ENCODE measurements at places on chromosomes 1 and 21.

DNA sequence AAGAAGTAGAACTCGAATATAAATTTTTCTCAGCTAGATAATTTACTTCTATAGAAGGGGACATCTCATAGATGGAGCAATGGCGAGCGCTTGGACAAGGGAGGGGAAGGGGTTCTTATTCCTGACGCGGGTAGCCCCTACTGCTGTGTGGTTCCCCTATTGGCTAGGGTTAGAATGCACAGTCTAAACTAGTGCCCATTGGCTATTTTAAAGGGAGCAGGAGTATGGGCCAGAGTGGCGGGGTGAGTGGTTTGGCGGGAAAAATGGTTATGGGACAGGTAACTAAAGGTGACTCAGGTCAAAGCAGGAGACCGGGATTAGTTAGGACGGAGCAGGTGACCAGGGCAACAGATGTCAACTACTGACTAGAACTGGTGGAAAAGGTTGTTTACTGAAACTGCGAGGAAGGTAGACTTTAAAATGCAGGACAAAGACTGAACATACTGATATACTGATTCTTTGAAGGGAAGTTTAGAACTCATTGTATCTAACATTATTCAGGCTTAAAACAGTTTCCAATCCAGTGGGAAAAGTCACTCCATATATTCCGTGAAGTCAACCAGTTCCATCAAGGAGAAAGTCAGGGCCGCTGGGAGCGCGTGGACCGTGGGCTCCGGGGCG, 940 bp upstream of the ATAD3A start:
- no peak for DNase-seq

DNA sequence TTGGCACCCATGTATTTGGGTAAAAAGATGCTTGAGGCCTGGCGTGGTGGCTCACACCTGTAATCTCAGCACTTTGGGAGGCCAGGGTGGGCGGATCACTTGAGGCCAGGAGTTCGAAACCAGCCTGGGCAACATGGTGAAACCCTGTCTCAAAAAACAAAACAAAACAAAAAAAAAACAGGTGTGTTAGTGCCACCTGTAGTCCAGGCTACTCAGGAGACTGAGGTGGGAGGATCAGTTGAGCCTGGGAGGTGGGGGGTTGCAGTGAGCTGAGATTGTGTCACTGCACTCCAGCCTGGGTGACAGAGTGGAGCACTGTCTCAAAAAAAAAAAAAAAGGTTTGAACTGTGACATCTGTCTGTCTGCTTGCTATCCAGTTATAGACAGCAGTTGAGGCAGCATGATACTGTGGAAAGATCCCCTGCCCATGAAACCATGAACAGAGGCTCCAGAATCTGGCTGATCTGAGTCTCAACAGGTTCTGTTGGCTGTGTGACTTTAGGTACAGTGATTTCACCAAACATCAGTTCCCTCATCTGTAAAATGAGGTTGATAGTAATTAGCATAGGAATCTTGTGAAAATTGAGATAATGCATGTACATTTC, 5.7 kb downstream of the DYRK1A start:
- no peak for DNase-seq

DNA sequence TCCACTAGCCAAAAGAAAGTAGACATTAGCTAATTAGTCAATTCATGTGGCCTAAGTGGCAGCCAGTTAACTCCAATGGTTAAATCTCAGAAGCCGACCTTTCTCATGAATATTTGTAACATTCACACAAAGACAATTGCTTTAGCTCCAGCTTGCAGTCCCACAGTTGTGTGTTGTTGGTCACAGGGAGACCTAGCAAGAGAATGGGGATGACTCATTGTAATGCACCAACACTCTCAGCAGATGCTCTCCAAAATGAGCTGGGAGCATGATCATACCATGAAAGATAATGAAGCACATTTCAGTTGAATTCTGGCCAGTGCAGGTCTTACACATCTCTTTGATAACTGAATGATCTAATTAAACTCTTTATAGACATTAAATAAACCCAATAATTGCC, 160.4 kb downstream of the HLX start:
- DNase-seq = no peak

- peak; percentile 65 for DNase-seq
These were observed 20.1 kb downstream of the SLC1A7 start for GRCh38 chr1:53122201-53122885.

GRCh38 chr1:165828103-165828668, 772 bp downstream of the UCK2 start:
- peak; percentile 64 for DNase-seq

DNA sequence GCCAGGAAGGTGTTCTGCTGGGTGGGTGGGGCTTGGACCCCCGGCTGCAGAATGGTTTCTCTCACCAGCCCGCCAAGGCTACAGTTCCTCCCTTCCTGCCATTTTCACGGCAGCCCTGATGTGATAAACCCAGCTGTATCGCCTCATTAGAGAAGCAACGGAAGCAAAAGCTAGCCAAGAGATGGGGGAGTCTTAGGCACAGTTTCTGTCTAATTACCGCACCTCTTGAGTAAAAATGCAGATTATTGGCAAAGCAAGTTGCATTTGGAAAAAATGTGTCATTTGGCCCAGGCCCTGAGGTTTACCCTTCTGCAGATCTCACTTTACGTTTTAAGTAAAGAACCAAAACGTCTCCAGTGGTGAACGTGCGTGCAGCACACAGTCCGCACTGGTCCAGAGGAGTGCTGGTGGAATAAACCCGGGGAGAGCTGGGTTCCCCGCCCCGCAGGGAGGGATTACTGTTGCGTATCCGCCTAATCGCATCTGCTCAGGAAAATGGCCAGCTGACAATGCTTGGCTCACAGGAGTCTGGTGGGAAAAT, 109.9 kb downstream of the GALNT2 start:
- DNase-seq = peak; percentile 93

Measured in muscle of leg (tissue), 16 donors.